Daoy (cell line): ENCODE measurements at places on chromosomes 6 and 20. TPM values are rescaled to one million over a fixed set of nuclear protein-coding genes. Genes with fewer than 3 reads are reported as not detected.

- DNase-seq: no peak
Observed at GRCh38 chr6:14337152-14337551, 219.6 kb downstream of the CD83 start.

DNA sequence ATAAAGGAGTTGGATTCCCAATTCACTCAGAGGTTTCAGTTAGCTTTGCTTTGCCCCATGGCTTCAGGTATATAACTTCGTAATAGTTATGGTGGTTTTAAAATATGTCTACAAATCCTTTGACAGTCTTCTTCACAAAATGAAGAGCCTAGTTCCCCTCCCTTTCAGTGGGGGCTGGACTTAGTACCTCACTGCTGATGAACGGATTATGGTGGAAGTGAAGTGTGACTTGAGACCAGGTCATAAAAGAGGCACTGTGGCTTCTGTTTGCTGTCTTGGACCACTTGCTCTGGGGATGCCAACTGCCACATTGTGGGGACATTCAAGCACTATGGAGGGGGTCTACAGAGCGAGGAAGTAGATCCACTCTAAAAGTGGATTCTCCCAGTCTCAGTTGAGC is 47.5 kb upstream of the NUP153 start:
- no peak for DNase-seq

GRCh38 chr20:19222520-19223040 is 10.1 kb downstream of the SLC24A3 start:
- no peak for DNase-seq

DNA sequence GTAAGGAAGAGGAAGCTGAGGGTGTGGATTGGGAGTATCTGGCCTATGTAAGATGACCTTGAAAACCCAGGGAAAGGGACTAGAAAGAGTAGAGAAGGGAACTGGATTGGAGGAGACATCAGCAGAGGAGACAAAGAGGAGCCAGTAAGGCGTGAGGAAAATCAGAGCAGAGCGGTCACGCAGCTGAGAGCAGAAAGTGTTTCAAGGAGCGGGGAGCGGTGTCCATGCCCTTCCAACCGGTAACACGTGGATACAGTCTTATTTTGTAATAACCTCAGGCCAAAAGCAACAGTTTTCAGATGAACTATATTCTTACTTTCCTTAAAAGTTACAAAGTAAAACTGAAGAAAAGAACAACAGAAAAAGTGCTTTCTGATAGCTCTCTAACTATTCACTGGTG is 36.3 kb downstream of the L3MBTL3 start:
- DNase-seq: no peak

GRCh38 chr6:79467716-79468115 is 69.5 kb downstream of the LCA5 start:
- DNase-seq: no peak

- DNase-seq: no peak
Observed at GRCh38 chr20:32945710-32946221, 58.5 kb downstream of the SUN5 start.

DNAH8 gene
- total RNA-seq: under 0.01 TPM in 1 of 2 replicates, not detected in the other

LY6G5C gene
- total RNA-seq: 1.8 TPM in 1 of 2 replicates, not detected in the other

SOX18 gene
- total RNA-seq: not detected in 2 replicates

GSTA2 gene
- not detected in 2 replicates for total RNA-seq

C20orf202 gene
- not detected in 2 replicates for total RNA-seq
